ENCODE measurements at places on chromosomes 2 and 18. TPM values are rescaled to one million over a fixed set of nuclear protein-coding genes. Genes with fewer than 3 reads are reported as not detected.

PSD4 gene
- polyA plus RNA-seq: 10.8 TPM

CFAP53 gene
- polyA plus RNA-seq: 3.7 TPM

HDLBP gene
- polyA plus RNA-seq: 397 TPM

MDH1 gene
- polyA plus RNA-seq: 334 TPM

XIRP2 gene
- 0.06 TPM for polyA plus RNA-seq

ADD2 gene
- 7.5 TPM for polyA plus RNA-seq

ANKRD44 gene
- polyA plus RNA-seq: 9.8 TPM

SERPINB10 gene
- 0.19 TPM for polyA plus RNA-seq

TTN gene
- 1.3 TPM for polyA plus RNA-seq

PLEK gene
- 3.5 TPM for polyA plus RNA-seq

SNED1 gene
- 8.6 TPM for polyA plus RNA-seq

KIAA2012 gene
- 0.11 TPM for polyA plus RNA-seq

Measured in left renal cortex interstitium (tissue), 4 donors.